Activated T-helper 1 cell treated with anti-CD3 and anti-CD28 coated beads, Interleukin-12 subunit alpha, Interleukin-12 subunit beta, Interleukin-2, Interleukin-4 antibody, amounts not matched to agents 30 ng/mL and 10 ng/mL and 1 ng/mL, durations not matched to agents 14 hours and 24 hours and 36 hours (primary cell): ENCODE measurements at places on chromosomes 4 and X.

DNA sequence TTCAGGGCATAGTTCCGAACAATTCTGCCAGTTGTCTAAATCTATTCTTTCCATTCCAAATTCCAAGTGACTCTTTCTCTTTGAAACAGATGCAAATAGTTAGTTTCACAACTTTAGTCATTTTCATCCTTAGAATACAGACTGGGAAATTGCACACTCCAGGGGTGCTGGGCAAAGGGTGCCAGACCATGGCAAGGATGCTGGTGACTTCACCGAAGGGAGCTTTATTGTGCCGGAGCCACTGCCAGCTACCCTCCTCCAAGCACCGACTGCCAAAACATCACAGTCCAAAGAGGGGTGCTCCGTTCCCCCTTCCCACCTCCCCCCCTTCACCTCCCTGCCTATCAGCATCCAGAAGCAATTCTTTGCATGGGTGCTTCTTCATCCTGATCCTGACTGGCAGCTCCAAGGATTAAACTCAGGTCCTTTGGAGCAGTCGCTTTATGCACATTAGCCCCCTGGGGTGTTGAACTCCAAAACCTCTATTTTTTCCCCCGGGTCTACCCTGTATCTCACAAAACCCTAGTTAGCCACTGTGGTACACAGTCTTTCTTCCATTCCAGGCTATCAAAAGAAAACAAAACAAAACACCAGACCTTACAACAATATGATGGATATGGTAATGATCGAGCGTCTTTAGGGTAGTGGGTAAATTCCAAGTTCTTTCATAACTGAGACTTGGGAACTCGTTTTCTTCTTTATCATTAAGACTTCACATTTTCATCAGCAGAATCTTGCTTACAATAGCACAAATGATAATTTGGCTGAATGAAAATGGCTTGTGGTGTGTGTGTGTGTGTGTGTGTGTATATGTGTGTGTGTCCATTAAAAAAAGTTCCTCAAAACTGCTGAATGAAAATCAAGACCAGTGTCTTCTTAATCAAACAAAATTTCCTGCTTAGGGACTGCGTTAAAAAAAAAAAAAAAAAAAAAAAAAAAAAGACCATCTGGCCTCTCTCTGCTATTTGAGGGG, 28.7 kb downstream of the MID1 start:
- no peaks in the 10 kb centered on the region for H3K36me3 ChIP-seq
- DNase-seq: no peak
- no peak overlapping the region for H3K27ac ChIP-seq
- no peaks in the 10 kb centered on the region for H3K27me3 ChIP-seq

DNA sequence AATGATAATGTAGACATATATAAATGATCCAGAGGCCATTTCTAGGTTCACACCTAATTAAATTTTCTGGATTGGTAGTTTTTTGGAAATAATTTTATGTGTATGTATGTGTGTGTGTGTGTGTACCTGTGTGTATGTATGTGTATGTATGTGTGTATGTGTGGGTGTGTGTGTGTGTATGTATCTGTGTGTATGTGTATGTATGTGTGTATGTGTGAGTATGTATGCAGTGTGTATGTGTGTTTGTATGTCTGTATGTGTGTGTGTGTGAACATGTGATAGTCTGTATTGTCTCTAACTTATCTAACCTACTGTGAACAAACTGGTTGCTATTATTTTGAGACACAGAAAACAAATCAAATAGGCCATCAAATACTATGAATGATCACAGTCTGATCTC, 152.6 kb downstream of the COL25A1 start:
- no peak overlapping the region for H3K27ac ChIP-seq
- H3K36me3 ChIP-seq: no peaks in the 10 kb centered on the region
- peaks cover 2% of the 10 kb centered on the region for H3K27me3 ChIP-seq

DNA sequence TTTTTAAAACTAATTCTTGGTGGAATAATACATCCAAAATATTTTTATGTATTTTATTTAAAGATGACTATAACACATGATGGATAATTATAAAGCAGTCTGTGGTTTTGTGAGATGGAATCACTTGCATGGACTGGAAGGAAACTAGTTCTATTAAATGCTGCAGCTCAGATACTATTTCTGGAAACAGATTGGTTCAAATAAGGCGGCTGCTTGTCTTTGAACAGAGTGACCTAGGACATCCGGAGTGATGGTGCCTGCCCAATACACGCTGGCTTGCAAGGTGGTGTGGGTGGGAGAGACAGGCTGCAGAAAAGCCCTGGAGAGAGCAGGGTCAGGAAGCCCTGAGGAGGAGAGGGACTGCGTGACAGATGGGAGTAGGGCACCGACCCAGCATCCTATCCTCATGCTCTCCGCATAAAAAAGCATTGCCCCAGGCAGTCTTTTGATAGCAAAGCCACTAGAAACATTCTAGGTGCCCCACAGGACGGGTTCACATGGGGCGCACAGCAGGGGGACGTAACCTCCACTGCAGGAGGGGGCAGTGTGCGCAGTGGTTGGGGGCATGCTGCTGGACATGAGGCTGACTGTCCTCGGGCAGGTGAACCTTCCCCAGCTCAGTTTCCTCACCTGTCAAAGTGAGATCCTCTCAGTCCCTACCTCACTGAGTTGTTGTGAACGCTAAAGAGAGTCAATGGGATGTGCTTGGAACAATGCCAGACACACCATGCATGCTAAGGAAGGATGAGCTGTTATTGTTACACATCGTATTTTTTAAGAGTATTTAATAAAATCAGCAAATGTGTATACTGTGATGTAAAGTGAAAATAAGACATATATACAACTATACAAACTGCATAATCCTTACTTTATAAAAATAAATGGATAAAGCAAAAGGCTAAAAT, 71.3 kb downstream of the EVC2 start:
- no peak overlapping the region for H3K27ac ChIP-seq
- no peak for DNase-seq
- no peaks in the 10 kb centered on the region for H3K4me1 ChIP-seq
- H3K4me3 ChIP-seq: no peak overlapping the region
- no peaks in the 10 kb centered on the region for H3K27me3 ChIP-seq

DNA sequence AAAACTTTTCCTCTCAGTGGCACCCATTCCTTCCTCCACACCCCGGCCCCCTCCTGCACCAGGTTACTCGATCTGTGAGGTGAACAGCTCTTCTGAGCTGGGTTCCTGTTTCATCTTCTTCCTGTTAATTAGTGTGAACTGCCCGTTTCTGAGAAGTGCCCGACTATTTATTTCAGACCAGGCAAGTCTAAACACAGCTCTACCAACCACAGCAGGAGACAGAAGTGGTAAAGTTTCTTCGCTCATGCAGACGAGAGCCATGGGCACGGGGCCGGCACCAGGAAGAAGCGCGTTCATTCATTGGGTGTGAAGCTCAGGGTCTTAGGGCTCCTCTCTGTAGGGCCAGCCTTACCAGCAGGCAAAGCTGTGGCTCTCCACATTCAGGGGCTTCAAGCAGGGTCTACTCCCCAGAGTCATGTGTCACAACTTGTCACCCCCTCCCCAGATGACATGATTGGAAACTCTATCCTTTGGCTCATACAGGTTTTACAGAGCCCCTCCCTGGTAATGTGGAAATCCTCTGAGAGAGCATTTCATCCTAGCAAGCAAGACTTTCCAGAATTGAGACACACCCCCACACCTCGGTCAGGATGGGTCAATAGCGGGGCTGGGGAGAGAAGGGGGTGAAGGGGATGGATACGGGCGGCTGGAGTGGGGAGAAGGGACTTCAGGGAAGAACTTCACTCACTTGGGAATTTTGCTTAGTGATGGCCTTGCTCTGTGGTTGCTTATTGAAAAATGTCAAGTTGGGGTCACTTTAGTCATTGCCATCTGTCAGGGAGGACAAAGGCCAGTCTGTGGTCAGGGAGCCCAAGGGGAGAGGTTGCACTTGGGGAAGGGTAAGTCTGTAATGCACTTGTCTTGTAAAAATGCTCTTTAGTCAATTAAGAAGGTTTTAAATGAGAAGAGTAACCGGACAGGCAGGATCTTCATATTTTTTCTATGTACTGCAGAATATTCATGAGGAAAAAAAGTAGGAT, 121.6 kb upstream of the TRIM2 start:
- no peak for DNase-seq
- no peak overlapping the region for H3K27ac ChIP-seq
- H3K36me3 ChIP-seq: no peaks in the 10 kb centered on the region
- H3K4me3 ChIP-seq: no peak overlapping the region

GRCh38 chrX:8906299-8906938, 105.2 kb upstream of the FAM9A start:
- peaks cover 7% of the 10 kb centered on the region for H3K27me3 ChIP-seq
- H3K36me3 ChIP-seq: no peaks in the 10 kb centered on the region
- no peak overlapping the region for H3K4me3 ChIP-seq
- no peaks in the 10 kb centered on the region for H3K4me1 ChIP-seq

- H3K4me1 ChIP-seq: no peaks in the 10 kb centered on the region
- H3K4me3 ChIP-seq: no peak overlapping the region
- no peak overlapping the region for H3K27ac ChIP-seq
- no peak for DNase-seq
Measured at GRCh38 chrX:128816919-128817318, 706.4 kb downstream of the SMARCA1 start.

GRCh38 chr4:146814750-146815149, 130.9 kb downstream of the TTC29 start:
- H3K36me3 ChIP-seq: no peaks in the 10 kb centered on the region
- no peak overlapping the region for H3K4me3 ChIP-seq
- H3K4me1 ChIP-seq: no peaks in the 10 kb centered on the region
- DNase-seq: no peak

DNA sequence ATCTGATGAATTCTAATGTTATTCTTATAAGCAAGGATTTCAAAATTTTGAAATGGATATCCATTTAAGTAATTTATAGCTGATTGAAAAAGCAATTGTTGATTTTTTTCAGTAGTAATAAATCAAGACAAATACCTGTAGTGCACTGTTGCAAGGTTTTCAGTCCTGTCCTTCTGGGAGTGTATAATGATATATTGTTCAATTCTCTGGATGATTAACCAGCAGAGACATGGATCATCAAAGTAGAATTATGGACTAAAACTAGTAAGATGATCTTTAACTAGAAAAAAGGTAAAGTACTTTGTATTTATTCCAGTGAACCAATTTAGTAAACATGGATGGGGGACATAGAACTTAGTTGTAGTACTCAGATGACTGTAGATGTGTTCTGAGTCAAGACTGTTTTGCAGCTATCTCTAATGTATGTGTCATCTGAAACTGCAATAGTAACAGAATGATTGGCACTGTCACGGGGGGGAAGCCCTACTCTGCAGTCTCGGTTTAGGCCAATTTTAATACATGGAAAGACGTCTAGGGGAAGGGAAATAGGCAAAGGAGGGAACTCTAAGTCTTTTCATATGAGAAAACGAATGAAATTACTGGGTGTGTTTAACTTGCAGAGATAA, 121.9 kb downstream of the GLRA3 start:
- H3K27ac ChIP-seq: no peak overlapping the region
- no peaks in the 10 kb centered on the region for H3K4me1 ChIP-seq
- no peak for DNase-seq
- H3K27me3 ChIP-seq: peaks cover 3% of the 10 kb centered on the region
- no peaks in the 10 kb centered on the region for H3K36me3 ChIP-seq
- H3K4me3 ChIP-seq: no peak overlapping the region

DNA sequence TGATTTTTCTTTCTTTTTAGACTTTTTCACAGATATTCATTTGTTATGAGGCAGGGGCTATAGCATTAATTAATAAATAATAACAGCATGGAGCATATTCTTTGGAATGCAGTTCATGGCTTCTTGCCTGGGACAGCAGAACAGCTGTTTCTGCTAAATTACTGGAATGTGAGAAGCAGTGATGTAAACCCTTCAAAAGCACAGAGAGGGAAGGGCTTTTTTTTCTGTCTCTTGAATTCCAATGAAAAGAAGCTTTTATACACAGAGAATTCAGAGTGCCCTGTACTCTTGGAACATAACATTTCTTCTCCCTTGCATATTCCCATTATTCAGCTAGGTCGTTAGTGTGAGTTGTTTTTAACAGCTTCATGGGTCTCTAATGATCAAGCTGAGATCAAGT, 28.5 kb upstream of the ANK2 start:
- no peak for DNase-seq
- no peaks in the 10 kb centered on the region for H3K27me3 ChIP-seq
- H3K4me1 ChIP-seq: no peaks in the 10 kb centered on the region
- H3K27ac ChIP-seq: no peak overlapping the region
- H3K36me3 ChIP-seq: no peaks in the 10 kb centered on the region

DNA sequence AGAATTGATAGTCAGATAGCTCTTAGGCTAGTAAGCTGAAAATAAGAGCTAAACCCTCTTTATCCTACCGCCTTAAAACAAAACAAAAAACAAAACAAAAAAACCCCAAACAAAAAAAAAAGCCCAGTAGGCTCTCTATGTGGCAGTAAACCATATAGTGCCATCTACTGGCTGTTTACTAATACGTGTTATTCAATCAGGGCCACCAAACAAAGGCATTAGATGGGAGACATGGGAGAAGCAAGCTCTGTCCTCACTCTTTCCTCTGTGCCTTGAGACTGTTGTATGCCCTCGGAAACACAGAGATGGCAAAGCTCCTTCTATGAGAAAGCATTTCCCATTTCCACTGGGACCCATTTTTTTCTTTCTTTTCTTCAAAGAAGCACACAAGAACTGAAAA, 148.8 kb upstream of the MID1 start:
- H3K27me3 ChIP-seq: no peaks in the 10 kb centered on the region
- DNase-seq: no peak
- no peaks in the 10 kb centered on the region for H3K4me1 ChIP-seq
- H3K27ac ChIP-seq: no peak overlapping the region
- H3K36me3 ChIP-seq: no peaks in the 10 kb centered on the region
- no peak overlapping the region for H3K4me3 ChIP-seq

DNA sequence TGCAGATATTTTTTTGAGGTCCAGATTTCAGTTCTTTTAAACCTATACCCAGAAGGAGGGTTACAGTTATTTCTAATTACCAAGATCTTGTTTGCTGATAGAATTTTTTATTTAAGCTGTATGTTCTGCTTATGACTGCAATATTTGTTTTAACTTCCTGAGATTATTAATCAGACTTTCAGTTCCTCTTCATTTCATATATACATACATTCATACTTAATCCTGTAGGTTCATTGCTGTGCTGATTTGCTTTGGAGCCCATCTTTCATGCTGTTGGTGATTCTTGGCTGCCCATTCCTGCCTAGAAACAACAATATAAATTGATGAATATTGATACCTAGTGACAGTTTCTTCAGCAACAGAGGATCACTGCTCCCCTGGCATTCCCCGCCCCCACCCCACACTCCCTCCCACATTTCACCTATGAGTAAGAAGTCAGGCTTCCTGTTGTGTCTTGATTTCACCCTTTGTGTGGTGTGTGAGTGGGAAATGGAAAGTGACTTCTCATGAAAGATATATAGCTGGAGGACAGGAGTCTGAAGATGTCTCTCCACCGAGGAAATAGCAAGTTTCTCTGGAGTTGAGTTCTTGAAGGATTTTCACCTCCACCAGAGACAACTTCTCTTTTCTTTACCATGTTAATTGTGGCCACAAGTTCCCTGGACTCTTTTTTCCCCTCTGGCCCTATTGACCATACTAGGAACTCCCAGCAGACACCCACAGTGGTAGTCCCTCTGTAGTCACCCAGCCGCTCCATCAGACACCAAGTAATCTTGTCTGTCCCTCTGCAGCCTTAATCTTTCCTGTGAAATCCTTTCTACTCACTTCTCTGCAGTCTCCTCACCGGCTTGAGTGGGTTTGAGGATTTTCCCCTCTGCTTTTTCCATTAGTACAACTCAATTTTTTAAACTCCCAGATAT, 118.4 kb downstream of the ASB9 start:
- H3K27ac ChIP-seq: peak overlapping the region; percentile 79
- peaks cover 2% of the 10 kb centered on the region for H3K27me3 ChIP-seq
- peak overlapping the region; percentile 57 for H3K4me3 ChIP-seq
- peak; percentile 8 for DNase-seq
- H3K36me3 ChIP-seq: peaks cover 11% of the 10 kb centered on the region
